ENCODE measurements at places on chromosomes 1 and 21.

- DNase-seq: no peak
Observed at GRCh38 chr1:159056069-159056698, 20.4 kb downstream of the AIM2 start.

GRCh38 chr1:167905182-167905581 lies 8.8 kb downstream of the ADCY10 start:
- no peak for DNase-seq

GRCh38 chr1:12600880-12601633 lies 17.0 kb downstream of the DHRS3 start:
- DNase-seq: no peak

GRCh38 chr1:178694923-178695525 lies 30.0 kb upstream of the RALGPS2 start:
- DNase-seq: no peak

GRCh38 chr1:103459346-103459745 lies 66.2 kb upstream of the RNPC3 start:
- no peak for DNase-seq

GRCh38 chr1:97906567-97907241 lies 14.1 kb downstream of the DPYD start:
- DNase-seq: no peak

DNA sequence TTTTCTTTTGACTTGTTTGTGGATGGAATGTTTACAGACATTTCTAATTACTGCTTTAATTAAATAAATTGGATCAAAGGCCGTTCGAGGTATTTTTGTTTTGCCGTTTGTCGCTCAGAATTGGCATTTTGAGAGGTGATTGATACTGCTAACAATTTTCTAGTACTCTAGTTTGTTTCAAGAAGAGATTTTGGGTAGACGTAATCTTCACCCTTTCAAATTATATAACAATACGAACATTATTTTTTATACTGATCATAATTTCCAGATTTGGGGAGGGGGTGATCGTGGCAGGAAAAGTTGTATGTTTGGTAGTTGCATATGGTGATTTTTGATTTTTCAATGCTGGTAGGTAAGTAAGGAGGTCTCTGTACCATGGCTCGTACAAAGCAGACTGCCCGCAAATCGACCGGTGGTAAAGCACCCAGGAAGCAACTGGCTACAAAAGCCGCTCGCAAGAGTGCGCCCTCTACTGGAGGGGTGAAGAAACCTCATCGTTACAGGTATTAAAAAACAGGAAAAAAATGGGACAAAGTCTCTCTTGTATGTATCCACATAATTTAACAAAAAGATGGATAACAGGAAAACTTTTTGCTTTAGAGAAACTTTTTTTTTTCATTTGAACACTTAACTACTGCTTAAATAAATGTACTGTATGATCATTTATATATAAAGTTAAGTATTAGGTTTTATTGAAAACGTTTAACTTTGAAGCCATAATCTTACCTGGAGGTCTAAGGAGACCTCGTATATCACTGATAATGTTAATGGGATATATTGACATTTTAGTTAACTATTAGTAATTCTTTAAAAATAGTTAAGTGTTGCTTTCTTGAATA lies 1.7 kb downstream of the H3-3A start:
- DNase-seq: peak; percentile 2

DNA sequence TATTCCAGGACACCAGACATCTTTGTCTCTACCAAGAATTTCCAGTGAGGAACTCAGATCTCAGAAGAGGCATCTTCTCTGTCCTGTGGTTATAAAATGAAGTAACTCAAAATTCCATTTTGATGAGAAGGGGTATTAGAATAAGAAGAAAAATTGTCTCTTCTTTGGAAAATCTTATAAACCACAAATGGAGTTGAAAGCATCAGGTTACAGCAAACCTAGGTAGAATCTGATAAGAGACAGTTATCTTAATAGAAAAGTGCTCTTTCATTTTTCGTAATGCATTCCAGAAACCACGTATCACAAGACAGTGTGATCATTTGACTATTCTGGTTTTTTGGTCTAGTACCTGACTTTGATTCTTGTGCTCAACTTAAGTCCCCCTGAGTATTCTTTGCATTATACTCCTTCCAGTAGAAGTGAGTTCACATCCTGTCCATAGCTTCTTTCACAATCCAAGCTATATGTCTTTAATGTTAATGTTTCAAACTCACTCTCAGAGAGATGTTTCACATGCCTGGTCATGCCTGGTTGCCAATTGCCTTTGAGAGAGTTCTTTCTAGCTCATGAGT lies 120.9 kb upstream of the PRDX6 start:
- no peak for DNase-seq

GRCh38 chr1:19563324-19564097 lies 78.2 kb upstream of the CAPZB start:
- DNase-seq: no peak

GRCh38 chr1:30964706-30965105 lies 56.1 kb upstream of the SDC3 start:
- no peak for DNase-seq

GRCh38 chr21:35227786-35228185 lies 178.7 kb upstream of the RUNX1 start:
- no peak for DNase-seq

- no peak for DNase-seq
Observed at GRCh38 chr1:107914119-107914765, 50.7 kb downstream of the VAV3 start.

GRCh38 chr1:217535601-217536377 lies 95.1 kb downstream of the GPATCH2 start:
- DNase-seq: no peak

DNA sequence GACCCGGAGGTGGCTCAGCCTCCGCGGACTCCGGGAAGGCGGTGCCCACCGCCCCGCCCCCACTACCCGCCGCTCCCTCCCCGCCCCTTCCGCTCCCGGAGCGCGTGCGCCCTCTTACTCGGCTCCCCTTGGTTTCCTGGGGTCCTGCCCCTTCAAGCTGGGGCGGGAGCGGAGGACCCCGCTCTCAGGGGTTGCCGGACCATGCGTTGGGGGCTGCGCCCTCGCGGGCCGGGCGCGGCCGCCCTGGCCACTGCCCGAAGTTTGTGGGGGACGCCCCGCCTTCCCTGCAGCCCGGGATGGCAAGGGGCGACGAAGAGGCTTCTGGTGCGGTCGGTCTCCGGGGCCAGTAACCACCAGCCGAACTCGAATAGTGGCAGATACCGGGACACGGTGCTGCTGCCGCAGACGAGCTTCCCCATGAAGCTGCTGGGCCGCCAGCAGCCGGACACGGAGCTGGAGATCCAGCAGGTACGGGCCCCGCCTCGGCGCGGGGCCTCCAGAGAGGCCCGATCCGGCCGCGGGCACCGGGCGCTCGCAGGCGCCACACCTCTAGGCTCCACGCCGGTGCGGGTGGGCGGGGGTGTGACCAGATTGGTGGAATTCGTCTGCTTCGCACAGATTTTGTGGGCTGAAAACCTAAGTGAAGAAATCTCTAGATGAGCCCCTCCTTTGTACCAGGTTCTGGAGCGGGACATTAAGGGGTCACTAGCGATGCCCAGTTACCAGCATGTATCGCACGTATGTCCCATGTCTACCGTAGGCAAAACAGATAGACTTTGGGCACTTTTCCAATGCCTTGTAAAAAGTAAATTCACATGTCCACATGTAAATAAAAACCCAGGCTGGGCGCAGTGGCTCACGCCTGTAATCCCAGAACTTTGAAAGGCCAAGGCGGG lies at the start of gene IARS2:
Gene IARS2 (plus strand): TSS at position 117 of the 896 bp plus-strand sequence. CDS start 85 bp downstream, at position 202.
- DNase-seq: peak; percentile 62

- DNase-seq: no peak
Observed at GRCh38 chr1:22406722-22407495, 44.7 kb upstream of the ZBTB40 start.

GRCh38 chr21:28074676-28075075 lies 918.0 kb downstream of the LTN1 start:
- DNase-seq: no peak

GRCh38 chr1:232816324-232816723 lies 11.1 kb downstream of the MAP10 start:
- no peak for DNase-seq

DNA sequence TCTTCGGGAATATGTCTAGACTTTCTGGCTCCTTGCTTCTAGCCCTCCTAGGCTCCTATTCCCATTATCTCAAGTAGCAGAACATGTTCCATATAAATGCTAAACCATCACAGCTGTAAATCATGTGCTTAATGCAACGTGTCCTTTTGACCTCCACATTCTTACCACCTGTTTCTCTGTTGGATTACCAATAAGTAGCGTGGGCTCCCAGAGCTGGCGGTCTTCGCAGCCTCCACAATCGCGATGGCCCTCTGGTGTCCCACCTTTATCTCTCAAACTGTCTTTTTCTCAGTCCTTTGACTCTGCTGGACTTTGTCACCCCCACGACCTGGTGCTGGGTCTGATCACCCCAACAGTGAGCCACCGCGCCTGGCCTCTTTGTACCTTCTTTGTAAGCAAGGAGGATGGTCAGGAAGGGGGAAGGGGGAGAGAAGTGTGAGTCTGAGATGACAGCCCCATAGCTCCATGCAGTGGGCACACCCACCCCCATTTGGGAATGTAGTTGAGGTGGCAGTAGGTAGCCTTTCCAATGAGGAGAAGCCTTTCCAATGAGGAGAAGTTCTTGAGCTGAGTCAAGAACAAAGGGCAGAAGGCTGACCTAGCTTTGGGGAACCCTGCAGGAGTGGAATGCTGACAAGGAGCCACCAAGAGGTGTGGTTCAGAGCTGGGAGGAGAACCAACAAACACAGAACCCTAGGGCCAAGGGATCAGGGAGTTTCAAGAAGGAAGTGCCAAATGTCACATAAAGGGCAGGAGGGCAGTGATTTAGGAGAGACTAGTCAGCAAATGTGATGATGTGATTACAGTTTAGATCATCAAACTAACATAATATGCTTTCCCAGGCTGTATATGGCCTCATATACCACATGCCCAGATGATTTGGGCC lies 14.2 kb downstream of the TRAF5 start:
- DNase-seq: no peak

- DNase-seq: no peak
Observed at GRCh38 chr1:209755926-209756614, at the start of gene TRAF3IP3. Gene TRAF3IP3, plus strand, starts transcription at chr1:209756053. Its CDS starts 3,987 bp downstream, at chr1:209760040.

DNA sequence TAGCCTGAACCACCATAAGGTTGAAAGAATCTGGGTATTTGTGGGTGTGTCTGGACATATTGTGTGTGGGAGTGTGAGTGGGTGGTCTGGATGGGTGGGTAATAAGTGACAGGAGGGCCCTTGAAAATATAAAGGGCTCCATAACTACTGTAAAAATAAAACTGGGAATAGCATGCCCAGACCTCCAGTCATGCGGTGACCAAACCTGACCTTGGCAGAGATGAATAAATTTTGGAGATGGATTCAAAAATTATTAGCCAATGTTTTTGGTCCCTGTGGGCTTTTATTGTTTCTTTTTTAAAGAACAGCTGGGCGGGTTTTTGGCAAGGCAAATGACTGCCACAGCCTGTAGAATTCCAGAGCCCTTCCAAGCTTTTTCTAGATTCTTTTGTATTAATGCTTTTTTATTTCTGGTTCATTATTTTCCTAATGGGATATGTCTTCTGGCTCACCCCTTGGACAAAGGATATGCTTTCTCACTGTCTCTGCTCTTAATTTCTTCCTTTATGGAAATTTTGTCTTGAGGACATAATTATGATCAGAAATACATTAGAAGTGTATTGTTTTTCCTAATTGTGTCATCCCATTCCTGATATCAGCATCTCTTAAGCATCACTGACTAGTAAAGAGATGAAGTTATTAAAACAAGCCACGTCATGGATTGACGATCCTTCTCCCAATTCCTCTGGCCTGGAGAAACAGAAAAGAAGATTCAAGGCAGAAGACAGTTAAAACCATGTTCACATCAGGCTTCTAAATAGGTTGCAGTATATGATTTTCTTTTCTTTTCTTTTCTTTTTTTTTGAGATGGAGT lies 69.5 kb downstream of the NTMT2 start:
- no peak for DNase-seq

GRCh38 chr1:17654519-17654918 lies 100.6 kb upstream of the ACTL8 start:
- no peak for DNase-seq

GRCh38 chr1:206816390-206817287 lies 44.3 kb upstream of the IL10 start:
- no peak for DNase-seq

- no peak for DNase-seq
Observed at GRCh38 chr1:201427963-201428362, 6.4 kb upstream of the TNNI1 start.

DNA sequence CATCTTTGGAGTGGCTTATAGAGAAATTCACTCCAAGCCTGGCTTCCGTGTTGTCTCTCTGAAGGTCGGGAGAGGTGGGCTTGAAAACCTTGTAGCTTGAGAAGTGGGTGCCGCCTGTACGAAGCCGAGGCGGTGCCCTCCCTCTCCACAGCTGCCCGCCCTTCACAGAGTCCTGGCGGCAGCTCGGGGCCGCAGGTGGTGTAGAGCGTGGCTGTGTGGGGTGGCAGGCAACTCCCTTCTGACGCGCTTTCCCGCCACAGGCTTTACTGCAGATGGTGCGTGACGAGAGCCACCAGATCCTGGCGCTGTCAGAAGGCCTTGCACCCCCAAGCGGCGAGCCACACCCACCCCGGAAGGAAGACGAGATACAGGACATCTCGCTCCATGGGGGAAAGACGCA lies 33.1 kb upstream of the DIP2A start:
- no peak for DNase-seq

DNA sequence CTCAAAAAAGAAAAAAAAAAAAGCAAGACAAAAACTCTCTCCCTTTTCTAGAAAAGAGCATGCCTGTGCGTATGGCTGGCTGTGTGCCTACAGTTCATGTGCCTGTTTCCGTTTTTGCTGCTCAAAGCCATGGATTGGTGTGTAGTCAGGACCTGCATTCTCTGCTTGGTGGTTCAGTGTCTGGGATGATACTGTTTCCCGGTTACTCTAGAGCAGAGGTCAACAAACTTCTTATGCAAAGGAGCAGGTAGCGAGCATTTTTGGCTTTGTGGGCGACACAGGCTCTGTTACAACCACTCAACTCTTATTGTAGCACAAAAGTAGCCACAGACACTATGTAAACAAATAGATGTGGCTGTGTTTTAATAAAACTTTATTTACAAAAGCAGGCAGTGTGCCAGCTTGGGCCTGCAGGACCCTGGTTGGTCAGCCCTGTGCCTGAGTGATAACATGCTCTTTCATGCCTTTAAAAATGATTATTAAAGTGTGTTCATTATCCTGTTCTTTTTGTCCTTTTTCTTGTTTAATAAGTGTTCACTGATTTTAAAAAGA lies 524.2 kb downstream of the KIF26B start:
- DNase-seq: no peak

GRCh38 chr1:42965378-42965777 lies 6.7 kb upstream of the SLC2A1 start:
- no peak for DNase-seq
